ENCODE measurements at places on chromosomes 5 and 9. TPM values are rescaled to one million over a fixed set of nuclear protein-coding genes. Genes with fewer than 3 reads are reported as not detected.

TMOD1 gene
- total RNA-seq: 0.08 TPM

GRCh38 chr9:87667164-87667738, 58.7 kb upstream of the CTSL start:
- DNase-seq: no peak

GRCh38 chr9:73038089-73038509, 85.2 kb upstream of the ALDH1A1 start:
- no peak for DNase-seq

GRCh38 chr5:72559866-72560766, 52.9 kb upstream of the ZNF366 start:
- DNase-seq: no peak

GRCh38 chr5:40360685-40361084, 319.0 kb upstream of the PTGER4 start:
- no peak for DNase-seq

STK32A gene
- 2.9 TPM for total RNA-seq

DNA sequence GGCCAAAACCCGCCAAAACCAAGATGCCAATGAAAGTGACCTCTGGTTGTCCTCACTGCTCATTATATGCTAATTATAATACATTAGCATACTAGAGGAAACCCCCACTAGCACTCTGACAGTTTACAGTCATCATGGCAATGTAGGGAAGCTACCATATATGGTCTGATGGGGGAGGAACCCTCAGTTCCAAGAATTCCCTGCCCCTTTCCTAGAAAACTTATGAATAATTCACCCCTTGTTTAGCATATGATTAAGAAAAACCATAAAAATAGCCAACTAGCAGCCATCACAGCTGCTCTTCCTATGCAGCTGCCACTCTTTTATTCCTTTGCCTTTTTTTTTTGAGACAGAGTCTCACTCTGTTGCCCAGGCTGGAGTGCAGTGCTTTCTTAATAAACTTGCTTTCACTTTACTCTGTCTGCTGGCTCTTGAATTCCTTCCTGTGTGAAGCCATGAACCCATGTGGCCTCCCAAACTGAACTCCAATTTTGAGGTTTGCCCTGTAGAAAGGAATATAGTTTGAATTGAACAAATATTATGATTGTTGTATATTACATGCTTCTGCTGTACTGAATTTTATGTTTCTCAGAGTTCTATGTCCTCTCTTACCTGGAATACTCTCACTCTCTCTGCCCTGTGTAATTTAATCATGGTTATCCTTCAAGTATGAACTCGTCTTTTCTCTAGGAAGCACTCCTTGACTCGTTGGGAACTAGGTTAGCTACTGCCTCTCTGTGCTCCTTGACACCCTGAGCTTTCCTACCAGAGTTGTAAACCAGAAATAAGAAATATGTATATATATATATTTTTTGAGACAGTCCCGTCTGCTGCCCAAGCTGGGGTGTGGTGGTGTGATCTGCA, 59.8 kb downstream of the KIAA1958 start:
- DNase-seq: no peak

FAXDC2 gene
- 0.62 TPM for total RNA-seq

- DNase-seq: peak; percentile 62
These were observed 73.4 kb downstream of the ANGPTL2 start for GRCh38 chr9:127049044-127049443.
